ENCODE measurements at places on chromosomes 1 and 21.
A peak's percentile ranks its signal among the peaks of the same experiment; 100 is the strongest.

DNA sequence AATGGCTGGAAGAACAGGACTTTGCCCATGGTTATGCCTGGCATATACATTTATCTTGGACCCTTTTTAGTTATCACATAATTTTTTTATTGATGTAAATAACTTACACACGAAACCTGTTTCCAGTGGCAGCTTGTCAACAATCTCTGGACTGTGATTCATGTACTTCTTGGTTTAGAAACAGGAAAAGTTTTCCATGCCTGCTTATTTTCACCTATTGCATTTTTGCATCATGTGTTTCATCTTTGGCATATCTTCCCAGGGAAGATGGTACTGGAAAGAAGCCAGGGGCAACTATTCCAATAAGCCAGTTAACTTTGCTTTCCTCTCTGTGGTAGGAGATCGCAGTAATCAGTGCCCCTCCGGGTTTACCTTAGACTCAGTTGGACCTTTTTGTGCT is 210.3 kb downstream of the TPR start:
- DNase-seq, result no peak

- no peak for DNase-seq
Observed at GRCh38 chr1:109617291-109617801, 2.1 kb downstream of the GNAT2 start.

GRCh38 chr1:30658014-30658336 is 65.4 kb downstream of the MATN1 start:
- DNase-seq, result no peak

DNA sequence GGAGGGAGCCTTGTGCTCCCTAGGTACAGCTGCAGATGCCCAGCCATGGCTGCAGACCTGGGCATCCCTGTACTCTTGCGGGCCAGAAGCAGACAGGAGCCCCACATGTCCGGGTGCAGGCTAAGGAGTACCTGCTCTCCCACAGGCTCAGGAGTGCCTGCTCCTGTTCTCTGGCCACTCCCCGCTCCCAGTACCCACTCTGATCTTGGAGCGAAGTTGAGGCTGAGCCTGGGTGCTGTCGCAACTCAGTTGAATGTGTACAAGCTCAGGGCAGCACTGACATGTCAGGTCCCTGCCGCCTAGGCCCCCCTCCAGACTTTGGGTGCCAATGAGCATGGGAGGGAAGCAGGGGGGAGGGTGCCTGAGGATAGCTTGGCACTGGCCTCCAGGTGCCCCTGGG is 666.9 kb downstream of the PLPP3 start:
- no peak for DNase-seq

DNA sequence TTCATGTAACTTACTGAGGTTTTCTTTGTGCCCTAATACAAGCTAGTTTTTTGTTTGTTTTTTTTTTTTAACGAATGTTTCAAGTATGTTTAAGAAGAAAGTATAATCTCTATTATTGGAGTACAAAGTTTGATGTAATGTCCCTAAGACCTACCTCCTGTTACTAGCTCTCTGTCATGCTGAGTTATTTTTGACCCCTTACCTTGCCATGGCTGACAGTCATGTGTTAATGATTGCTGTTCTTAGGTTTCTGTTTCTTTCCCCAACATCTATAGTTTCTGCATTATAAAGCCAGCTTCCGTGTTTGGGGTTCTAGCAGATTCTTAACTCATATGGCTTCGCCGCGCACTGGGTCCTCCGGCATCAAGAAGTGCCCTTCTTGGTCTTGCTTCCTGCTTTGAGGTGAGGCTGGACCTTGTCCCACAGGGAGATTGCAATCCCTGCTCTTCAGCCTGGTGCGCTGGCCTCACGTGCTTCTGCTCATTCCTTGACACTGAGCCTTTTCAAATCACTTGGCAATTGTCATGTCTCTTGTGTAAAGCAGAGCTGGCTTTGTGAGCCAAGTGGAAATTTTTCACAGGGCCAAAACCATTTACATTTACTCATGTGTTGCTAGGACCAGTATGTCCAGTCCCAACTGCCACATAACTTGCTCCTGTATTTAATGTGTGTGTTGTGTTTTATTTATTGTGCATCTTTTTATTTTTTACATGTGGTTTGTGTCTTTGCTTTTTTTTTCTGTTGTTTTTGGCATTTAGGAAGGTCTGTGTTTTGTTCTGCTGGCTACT is 135.0 kb upstream of the COL6A1 start:
- no peak for DNase-seq

DNA sequence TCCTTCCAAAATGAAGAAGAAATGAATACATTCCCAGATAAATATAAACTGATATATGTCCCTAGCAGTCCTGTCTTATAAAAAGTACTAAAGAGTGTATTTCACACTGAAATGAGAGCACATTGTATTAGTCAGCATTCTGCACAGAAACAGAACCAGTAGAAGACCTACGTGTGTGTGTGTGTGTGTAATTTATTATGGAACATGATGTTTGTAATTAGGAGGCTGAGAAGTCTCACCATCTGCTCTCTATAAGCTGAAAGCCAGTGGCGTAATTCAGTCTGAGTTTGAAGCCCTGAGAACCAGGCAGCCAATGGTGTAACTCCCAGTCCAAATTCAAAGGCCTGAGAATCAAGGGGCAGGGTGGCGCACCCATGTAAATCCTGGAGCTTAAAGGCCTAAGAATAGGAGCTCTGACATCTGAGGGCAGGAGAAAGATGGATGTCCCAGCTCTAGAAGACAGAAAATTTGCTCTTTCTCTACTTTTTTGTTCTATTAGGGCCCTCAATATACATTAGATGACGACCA is 146.5 kb upstream of the LYPLAL1 start:
- DNase-seq, result no peak

DNA sequence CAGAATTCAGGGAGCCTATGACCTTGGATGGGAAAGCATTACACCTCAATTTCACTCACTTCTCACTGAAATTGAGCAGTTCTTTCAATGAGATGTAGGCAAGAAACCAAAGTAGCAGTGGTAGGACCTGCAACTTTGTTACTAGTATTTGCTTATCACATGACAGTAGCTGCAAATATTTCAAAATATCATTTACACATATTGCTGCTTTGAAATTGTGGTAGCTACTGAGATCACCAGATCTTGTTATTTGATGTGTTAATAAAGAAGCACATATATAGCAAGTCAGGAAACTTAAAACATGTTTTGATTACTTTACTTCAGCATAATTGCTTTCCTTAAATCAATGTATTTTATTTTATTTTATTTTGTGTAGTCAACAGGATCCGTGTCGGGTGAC is 12.9 kb downstream of the LDLRAD2 start:
- DNase-seq, result no peak

DNA sequence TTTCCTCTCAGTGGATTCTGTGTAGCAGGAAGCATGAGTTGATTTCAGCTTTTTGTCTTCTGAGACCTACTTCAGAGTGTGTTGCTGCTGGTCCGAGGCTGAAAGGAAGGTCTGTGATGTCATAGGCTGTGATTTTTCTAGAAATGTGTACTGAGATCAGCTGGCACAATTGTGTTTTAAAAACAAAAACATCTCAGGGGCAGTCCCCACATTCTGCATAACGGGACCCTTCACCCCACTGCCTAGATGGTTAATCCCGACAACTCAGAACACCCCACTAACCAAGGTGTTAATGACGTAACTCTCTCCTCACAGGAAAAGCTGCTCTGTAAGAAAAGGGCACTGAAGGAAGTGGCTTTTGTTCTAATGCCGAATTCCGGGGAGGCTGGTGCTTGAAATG is 59.8 kb upstream of the PPP2R5A start:
- DNase-seq, result no peak

- DNase-seq, result no peak
Observed at GRCh38 chr1:99643021-99643779, 2.7 kb upstream of the PALMD start.

DNA sequence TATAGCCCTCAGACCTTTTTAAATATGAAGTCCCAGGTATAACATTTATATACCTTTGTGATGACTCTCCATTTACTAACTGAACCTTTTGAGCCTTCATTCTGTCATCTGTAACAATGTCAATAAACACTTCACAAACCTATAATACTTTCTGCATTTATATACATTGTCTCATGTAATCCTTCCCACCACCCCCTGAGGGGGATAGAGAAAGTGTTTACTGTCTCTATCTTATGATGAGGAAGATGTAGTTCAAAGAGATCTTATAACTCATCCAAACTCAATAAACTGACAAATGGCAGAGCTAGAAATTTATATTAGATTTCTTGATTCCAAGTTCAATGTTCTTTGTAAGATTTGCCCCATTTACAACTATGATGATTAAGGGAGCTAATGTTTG is 48.3 kb upstream of the CR2 start:
- DNase-seq, result no peak

DNA sequence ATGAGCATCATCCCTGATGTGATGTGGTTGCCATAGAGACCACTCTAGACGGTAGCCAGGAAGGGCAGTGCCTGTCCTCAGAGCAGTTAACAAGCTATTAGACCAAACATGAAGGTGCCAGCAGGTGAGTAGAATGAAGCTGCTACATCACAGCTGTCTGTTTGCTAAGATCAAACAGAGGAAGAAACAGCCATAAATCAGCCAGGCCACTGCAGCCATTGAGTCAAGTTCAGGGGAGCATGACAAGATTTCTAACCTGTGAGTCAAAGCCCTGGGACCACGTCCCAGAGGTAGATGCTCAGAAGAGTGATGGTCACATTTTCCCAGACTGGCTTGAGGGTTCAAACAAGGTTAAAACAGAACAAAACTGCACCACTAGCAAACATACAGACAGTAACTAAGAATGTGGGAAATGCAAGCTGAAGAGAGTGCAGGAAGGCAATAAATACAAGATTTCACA is 450.6 kb upstream of the DAB1 start:
- no peak for DNase-seq

- DNase-seq, result no peak
Observed at GRCh38 chr21:38489729-38490128, 8.5 kb downstream of the ERG start.

DNA sequence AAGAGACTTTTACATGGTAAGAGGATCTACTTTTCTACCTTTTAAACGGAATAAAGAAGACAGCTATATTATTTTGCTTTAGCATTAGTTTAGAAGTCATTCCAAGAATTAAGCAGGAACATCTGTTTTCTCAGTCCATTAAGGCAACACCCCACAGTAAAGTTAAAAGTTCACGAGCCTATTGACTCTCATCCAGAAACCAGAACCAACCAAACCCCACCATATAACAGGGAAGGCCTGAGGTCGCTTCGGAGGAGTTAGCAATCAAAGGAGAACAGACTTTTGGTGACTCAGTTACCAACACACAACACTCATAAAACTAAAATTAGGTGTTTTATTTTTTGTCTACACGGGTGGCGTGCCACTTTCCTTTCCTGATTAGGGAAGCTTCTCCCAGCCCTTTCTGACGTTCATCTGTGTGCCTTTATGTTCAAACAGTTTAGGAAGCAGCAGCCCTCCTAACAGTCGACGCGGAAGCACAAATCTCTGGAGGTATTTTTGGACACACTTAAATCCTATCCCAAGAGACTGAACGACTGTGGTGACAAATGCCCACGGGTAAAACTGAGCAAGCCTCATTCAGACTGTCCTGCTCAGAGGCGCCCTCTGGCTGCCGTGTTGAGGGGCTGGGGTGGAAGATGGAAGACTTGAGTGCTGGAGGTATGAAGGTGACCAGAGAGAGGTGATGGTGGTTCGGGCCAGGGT is 8.6 kb upstream of the PLA2G2C start:
- DNase-seq, result no peak

DNA sequence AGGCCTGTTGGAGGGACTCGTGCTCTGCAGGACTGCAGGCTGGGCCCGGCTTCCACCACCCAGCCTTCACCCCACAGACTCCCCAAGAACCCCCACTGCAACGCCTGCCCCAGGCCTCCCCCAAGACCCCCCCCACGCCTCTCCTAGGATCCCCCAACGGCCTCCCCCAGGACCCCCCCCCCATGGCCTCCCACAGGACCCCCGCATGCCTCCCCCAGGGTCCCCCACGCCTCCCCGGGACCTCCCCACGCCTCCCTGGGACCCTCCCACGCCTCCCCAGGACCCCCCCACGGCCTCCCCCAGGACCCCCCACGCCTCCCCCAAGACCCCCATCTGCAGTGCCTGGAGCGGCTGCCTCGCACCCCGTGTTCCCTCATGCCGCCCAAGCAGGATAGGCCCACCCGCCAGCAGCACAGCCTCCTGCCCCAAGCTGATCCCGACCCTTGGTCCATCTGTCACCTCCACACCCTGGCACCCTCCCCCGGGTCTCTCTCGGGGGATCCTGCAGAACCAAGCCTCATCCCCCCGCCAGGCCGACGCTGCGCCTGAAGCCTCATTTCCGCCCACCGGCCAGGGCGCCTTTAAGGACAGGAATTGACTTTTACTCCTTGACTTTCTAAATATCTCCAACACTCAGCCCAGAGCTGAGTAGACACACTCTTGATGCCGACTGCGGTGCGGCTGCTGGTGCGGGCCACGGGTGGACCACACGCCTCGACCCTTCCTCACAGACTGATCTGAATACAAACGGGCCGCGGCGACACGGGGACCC is 14.1 kb upstream of the RNF223 start:
- no peak for DNase-seq

- peak; percentile 19 for DNase-seq
Observed at GRCh38 chr1:199453723-199454122, 573.8 kb upstream of the NR5A2 start.

DNA sequence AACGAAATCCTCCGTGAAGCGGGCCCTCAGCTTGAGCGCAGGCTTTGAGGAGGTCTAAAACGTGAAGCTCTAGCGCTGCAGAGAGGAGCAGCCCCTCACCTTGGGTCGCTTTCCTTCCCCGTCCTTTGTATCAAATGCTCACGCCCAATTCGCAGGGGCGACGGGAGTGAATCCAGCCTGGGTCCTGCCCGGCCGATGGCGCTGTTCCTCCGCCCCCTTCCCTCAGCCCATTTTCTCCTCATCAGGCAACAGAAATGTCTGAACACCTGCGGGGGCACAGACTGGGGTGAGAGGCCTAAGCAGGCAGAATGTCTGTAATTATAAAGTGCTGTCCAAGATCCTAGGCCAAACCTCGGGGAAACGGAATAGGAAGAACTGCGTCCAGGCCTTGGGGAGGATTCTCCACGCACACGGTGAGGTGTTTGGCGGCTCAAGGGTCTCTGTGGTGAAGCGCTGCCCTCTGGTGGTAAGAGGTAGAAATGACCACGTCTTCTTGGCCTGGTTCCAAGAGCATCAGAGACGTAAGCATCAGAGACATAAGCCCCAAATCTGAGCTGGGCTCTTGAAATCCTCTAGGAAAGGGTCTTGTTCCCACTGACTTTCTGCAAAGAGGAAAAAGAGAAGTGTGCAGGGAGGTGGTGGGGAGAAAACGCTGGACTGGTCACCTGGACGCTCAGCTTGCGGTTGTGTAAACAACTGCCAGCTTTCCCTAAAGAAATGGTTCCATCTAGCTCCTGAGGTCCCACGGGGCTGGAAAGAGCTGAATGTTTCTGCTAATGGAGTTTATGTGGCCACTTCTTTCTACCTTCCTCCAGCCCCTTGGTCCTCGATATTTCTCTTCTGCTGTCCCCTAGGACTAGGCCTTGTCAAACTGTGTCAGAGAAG is 92.1 kb upstream of the CD53 start:
- peak; percentile 93 for DNase-seq

GRCh38 chr1:220742520-220742919 is 5.6 kb upstream of the MTARC2 start:
- no peak for DNase-seq

GRCh38 chr1:186093437-186093836 is 281.6 kb downstream of the TPR start:
- no peak for DNase-seq

- DNase-seq, result no peak
Observed at GRCh38 chr1:29684141-29684540, 447.8 kb downstream of the PTPRU start.

GRCh38 chr1:93623436-93623835 is 58.2 kb downstream of the BCAR3 start:
- no peak for DNase-seq

GRCh38 chr1:53285969-53286760 is 41.7 kb downstream of the LRP8 start:
- no peak for DNase-seq

- no peak for DNase-seq
Observed at GRCh38 chr1:172638885-172639831, 19.7 kb upstream of the FASLG start.
